Activated naive CD8-positive, alpha-beta T cell treated with anti-CD3 and anti-CD28 coated beads, Interleukin-2, amount 50 U/mL, for 24 hours (primary cell): ENCODE measurements at places on chromosomes 5 and 9.
A peak's percentile ranks its signal among the peaks of the same experiment; 100 is the strongest.

GRCh38 chr5:105639511-105639910 is 2031.2 kb downstream of the EFNA5 start:
- DNase-seq, result no peak

GRCh38 chr5:89878140-89879132 is 531.1 kb downstream of the CETN3 start:
- DNase-seq, result no peak

- DNase-seq, result peak; percentile 32
Measured at GRCh38 chr9:127720031-127720864, 4.4 kb downstream of the TTC16 start.

GRCh38 chr5:80959138-80959537 is 1.0 kb upstream of the RASGRF2 start:
- DNase-seq, result no peak

DNA sequence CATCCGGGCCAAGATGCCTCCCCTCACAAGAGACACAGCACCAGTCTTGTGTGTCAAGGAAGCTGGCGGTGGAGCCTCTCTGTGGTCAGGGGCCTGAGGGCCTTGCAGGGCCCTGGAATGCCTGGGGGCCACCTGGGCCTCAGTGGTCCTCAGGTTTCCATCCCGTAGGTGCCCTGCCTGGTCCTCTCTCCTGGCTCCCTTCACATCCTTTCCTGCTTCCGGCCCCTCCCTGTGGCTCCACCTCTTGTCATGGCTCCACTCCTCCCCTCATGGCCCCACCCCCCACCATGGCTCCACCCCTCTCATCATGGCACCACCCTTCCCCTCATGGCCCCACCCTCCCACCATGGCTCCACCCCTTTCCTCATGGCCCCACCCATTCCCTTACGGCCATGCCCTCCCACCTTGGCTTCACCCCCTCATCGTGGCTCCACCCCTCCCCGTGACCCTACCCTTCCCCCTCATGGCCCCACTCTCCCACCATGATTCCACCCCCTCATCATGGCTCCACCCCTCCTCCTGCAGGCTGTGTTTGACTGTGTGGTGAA is 175.8 kb downstream of the CACNA1B start:
- DNase-seq, result peak; percentile 4

DNA sequence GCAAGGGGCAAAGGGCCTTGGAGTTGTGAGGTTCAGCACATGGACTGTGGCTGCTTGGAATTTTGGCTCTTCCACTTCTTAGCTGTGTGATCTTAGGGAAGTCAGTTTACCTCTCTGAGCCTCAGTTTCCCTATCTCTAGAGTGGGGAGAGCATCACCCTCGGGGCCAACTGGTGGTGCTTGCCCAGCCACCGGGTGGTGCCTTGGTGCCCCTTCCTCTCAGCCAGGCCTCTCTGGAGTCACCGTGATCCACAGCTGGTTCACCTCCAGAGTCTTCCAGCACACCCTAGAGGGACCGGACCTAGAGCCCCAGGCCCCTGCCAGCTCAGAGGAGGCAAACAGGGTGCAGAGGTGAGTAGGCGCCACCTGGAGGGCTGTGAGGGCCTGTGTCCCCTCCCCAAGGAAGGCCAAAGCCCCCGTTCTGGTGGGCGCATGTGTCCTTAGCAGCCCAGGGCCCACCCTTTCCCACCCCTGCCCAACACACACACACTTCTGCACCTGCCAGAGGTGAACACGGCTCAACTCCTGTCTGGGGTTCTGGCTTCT is 7.7 kb downstream of the ADGRD2 start:
- DNase-seq, result no peak

DNA sequence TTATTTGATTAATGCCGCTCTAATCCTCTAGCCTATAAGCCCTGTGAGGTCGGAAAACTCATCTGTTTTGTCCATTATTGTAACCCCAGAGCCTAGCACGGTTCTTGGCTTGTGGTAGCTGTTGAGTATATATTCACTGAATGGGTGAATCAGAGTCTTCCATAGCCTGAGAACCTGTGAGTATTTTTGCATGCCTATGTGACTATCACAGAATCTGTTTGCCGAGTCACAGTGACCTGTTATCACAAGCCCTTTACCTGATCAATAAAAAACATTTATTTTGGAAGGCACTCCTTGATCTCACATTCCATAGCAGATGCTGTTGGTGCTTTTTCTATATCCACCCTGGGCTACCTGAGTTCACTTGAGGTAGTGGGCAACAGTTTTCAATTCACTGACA is 125.0 kb upstream of the STC2 start:
- DNase-seq, result no peak

DNA sequence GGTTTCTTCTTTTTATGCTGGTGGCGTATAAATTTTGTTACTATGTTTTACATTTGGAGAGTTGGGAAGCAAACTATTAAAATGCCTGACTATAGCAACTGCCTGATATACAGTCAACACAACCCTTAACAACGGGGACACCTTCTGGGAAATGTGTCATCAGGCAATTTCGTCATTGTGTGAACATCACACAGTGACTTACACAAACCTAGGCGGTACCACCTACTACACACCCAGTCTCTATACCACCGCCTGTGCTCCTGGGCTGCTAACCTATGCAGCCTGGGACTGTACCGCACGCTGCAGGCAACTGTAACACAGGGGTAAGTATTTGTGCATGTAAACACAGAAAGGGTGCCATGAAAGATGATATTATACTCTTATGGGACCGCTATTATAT is 1.3 kb upstream of the CDHR2 start:
- DNase-seq, result no peak

DNA sequence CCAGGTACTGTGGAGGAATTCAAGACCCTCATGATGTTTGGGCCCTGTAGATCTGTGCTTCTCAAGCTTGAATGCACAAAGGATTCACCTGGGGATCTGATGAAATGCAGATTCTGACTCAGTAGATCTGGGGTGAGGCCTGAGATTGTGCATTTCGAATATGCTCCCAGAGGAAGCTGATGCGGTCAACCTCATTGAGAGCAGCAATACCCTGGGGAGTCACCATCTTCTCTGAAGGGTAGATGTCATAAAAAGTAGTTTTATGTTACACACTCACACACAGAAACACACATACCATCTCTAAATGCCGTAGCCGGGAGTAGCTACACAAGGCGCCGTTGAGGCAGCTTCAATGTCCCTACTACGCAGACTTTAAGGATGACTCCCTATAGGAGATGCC is 55.8 kb upstream of the CPEB4 start:
- no peak for DNase-seq

DNA sequence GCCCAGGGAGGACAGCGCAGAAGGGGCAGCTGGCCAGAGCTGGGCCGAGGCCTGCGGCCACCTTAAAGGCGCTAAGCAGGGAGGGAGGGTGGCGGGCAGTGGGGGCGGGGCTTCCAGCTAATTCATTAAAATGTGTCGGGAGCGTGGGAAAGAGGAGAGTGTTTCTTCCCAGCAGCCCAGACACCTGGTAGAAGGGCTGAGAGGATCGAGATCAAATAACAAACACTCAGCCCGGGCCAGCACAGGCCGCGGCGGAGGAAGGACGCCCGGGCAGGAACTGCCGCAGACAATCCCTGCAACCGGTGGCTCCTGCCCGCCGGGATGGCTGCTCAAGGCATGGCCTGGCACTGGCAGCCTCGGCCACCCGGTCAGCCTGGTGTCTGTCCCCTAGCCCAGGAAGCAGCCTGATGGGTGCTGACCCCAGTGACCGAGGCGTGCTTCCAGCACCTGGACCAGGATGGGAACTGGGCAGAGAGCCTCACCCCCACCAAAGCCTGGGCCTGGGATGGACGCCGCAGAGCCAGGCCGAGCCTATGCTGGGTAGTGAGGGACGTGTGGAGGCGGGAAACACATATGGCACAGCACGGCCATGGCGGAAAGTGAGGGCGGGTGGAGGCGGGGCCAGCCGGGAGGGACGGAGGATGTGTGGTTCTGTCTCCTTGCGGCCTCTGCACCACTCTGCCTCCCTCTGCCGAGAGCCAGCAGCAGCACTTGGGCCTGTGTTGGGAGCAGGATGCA is 3.2 kb upstream of the NRARP start:
- DNase-seq, result peak; percentile 80

- DNase-seq, result no peak
Measured at GRCh38 chr5:160516696-160517530, 95.3 kb downstream of the PTTG1 start.

DNA sequence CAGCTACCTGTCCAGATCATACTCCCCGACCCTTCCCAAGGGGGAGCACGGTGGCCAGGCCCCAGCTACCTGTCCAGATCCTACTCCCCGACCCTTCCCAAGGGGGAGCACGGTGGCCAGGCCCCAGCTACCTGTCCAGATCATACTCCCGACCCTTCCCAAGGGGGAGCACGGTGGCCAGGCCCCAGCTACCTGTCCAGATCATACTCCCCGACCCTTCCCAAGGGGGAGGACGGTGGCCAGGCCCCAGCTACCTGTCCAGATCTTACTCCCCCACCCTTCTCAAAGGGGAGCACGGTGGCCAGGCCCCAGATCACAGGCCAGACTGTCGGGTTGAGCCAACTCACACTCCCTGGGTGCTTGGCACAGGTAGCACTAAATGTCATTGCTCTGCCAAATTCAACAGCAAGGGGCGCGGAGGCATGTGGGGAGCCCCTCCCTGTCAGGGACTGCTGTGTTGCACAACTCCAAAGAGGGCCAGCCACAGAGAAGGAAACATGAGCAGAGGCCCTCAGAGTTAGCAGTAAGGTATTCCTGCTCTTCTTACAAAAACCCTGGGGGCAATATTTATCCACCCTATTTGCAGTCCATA is 136.9 kb downstream of the OLFM1 start:
- no peak for DNase-seq

GRCh38 chr9:136093995-136094881 is 851 bp downstream of the NACC2 start:
- DNase-seq, result peak; percentile 69

DNA sequence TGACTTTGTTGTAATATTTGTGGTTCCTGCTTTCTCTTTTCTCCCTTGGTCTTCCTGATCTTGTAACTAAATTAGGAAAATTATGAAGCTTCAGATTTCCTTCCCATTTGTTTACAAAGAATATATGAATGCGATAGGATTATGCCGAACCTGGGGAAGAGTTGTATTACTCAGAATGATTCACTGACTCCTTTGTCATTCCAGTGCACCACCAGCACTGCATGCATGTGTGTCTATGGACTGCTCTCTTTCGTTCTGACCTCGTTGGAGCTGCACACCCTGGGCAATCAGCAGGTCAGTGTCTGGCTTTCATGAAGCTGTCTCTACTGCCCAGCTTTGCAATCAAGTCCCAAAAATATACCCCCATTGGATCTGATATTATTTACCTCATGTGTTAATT is 25.5 kb downstream of the NUP188 start:
- DNase-seq, result no peak

GRCh38 chr5:73441378-73441777 is 7.2 kb downstream of the FOXD1 start:
- no peak for DNase-seq

- no peak for DNase-seq
Measured at GRCh38 chr9:99222416-99223270, 561 bp downstream of the SEC61B start.

DNA sequence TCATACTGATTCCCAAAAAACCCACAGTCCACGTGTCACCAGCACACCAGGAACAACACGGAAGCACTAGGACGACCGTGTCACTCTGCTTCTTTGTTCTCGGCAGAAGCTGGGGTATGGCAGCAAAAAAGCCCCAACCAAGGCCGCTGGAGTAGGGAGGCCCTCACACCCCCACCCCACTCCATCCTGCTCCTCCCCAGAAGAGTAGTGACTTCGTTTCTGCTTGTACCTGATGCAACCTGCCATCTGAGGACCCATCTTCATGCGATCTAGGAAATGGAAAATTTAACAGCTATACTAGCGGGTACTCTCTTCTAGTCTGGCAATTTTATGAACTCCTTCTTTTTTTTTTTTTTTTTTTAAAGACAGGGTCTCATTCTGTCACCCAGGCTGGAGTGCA is 3.7 kb downstream of the UBAC1 start:
- no peak for DNase-seq

GRCh38 chr9:129624168-129624759 is 1.7 kb upstream of the NTMT1 start:
- DNase-seq, result peak; percentile 83

GRCh38 chr9:124359426-124359825 is 55.8 kb downstream of the PSMB7 start:
- no peak for DNase-seq

DNA sequence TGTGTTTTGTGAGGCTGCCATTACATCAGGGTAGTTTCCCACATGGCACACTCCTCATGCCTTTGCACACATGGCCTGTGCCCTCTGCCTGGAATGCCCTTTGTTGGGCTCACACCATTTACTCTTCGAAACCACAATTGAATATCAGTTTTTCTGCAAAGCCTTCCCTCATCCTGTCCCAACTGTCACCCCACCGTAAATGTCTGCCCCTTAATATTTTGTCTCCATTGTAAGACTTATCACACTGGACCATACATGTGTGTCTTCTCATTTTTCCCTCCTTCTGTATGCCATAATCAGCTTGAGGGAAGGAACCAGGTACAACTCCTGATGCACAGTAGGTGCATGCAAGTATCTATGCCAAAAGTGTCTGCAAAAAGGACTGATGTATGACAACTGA is 62.7 kb upstream of the TMEM252 start:
- DNase-seq, result no peak

DNA sequence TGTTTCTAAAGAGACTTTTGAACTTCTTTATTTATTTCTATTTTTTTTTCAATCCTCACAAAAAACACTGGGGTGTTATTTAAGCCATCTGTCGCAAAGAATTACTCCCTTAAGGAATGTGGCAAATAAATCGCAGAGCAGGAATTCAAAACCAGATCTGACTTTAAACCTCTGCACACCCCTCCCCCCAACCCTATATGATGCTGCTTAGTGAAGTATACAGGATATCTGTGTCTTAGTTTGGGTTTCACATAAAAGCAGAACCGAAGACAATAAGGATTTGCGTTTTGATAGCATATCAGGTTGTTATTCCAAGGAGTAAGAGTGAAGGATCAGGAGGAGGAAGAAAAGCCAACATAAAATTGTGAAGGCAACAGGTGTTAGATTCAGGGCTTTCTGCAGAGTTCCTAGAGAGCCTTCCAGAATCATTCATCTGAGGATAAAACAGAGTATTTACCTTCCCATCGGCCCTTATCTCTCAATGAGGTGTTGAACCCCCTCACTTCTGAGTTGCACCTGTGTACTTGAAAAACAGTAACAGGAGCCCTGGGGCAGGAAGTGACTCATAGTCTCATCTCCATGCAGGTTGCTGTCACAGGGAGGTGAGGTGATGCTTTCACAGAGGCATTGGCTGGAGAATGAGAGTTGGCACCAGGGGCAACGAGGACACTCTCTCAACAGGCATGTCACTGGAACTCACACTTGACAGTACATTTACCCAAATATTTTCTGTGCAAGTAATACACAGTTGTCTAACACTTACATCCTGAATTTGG is 33.5 kb upstream of the DMRT3 start:
- no peak for DNase-seq

DNA sequence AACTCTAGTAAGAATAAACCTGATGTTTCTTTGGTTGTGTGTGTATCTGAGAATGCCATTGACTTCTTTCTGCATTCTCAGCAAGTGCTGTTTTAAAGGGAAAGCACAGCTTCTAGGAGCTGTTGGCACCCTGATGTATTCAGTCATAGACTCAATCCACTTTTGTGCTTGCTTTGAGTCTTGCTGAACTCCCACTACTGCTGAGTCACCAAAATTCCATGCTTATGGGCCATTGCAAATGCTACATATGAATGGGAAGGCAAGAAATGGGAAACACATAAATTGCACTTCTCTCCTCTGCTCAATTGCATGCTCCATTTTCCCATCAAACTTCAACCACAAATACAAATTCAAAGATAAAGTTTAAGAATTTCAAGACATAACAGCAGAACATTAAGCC is 9.8 kb upstream of the FTMT start:
- DNase-seq, result no peak
